NCI-H69 (cell line): ENCODE measurements at places on chromosomes 6 and 20.
A peak's percentile ranks its signal among the peaks of the same experiment; 100 is the strongest.

GRCh38 chr20:21209668-21210067 is 83.8 kb downstream of the KIZ start:
- DNase-seq: no peak

DNA sequence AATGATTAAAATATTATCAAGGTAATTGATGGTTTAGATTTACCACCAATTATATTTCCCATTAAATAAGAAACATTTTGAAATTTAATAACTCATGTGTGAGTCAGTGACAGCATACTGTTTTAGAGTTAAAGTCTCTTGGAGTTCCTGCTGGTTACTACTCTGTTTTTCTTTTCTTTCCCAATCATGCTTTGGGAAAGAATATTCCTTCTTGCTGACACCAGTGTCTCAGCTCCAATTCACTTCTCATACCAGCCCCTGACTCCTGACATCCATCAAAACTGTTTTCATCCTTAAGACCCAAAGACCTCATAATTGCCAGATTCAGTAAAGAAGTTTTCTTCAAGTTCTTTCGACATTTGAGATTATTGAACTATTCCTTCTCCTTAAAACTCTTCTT is 50.3 kb downstream of the AIG1 start:
- no peak for DNase-seq

DNA sequence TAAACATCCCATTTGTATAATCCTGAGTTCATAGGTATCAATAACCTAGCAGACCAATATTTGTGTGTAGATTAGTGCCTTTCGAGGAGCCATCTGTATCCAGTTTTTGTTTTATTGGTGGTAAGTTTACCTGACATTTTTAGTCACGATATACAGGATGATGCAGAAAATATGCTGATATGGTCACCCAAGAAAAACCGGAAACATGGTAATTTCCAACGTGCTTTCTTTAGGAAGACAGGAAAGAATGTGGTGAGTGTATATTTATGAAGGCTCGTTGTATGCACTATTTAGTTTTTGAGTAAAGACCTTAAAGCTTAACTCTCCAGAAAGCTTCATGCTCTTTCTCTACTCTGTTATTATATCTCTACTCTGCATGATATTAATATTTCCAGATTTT is 180.2 kb upstream of the PHACTR1 start:
- DNase-seq: no peak

DNA sequence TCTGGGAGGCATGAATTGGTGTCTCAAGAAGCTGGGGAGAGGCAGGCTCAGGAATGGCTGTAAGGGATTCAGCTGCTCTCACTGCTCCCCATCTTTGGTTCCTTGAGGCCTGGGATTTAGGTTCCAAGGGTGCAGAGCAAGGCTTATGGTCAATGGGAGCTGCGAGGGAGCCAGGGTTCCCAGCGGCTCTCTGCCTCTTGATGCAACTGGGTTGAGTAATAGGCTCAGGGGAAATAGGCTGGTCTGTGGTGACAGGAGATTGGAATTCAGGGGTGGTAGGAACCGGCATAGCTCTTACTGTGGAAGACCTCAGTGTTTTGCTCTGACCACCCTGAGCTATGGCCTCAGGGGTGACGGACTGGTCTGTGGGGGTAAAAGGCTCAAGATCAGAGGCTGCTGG is 13.0 kb upstream of the NRM start:
- no peak for DNase-seq

- no peak for DNase-seq
Observed at GRCh38 chr20:38835792-38836191, 30.3 kb downstream of the PPP1R16B start.

DNA sequence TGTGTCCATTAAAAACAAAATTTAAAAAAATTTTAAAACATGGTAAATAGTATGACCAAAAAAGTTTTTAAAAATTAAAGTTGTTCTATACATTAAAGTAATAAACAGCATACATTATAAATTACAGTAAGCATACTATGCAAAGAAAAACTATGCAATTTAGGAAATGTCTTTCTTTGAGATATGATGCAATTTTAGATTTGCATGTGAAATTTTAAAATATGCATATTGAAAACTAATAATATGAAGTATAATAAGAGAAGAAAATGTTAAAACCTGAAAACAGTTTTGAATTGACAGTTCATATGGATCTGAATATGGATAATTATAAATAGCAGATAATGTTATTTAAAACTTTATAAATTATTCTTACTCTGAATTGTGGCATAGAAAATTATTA is 43.1 kb downstream of the ASCC3 start:
- DNase-seq: no peak

DNA sequence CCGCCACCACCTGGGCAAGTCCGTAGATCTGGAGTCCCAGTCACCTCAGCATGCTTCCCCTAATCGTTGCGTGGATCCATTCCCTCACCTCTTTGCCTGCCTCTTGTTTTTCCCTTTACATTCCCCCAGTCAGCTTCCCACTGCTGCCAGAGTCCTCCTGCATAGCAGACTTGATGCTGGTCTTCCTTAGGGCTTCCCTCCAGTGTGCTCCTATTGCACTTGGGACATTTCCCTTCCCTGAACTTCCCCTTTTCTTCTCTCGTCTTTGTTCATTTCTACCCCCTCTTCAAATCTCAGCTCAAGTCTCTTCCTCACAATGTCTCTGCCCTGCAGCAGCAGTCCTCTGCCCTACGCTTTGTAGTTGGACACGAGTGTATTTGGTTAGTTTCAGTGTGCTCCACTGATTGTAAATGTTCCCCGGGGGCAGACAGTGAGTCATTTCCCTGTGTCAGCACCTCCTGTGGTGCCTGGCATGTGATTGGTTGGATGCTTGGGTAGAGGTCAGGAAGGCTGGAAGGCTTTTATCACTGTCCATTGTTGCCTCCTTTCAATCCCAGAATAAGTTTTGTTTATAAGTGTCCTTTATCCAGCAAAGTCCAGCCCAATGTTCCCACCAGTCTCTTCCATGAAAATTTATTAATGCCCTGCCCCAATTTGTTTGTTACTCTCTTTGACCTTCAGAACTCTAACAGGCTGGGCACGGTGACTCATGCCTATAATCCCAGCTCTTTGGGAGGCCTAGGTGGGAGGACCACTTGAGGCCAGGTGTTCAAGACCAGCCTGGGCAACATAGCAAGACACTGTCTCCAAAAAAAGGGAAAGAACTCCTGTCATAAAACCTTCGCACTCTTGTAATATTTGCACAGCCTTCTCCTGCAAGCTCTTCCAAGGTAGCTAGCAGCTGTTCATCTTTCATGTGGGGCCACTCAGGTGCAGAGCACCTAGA is 38.3 kb downstream of the FAM120B start:
- peak; percentile 93 for DNase-seq

DNA sequence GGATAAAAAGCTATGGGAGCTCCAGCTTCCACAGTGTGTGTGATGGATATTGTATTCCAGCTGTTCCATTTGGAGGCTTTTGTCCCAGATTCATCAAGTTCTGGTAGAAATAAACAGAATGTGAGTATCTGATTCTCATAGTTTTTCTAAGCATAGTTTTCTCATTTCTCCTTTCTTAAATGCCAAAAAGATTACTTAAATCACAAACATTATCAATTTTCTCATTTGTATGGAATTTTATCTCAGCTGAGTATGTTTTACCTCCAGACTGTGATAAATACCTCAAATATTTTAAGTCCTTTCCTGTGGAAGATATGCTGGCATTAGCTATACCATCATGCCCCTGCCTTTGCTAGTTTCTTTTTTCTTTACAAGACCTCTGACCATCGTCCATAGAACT is 767.3 kb downstream of the TFAP2A start:
- no peak for DNase-seq

GRCh38 chr20:34951252-34951651 is 4.4 kb downstream of the GSS start:
- peak; percentile 77 for DNase-seq

DNA sequence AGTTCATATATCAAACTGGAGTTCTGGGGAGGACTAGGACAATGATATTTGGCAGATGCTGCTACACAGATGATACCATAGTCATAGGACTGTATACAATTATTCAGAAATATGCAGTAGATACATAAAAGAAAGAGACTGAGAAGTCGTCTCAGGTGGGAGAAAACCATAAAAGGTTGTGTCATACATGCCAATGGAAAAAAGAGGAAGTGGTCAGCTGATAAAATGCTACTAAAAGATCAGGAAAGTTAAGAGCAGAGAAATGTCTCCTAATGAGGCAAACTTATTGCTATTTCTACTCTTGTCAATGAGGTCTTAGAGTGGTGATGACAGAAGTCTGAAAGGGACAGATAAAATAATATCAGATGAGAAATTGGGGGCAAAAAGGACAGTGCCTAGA is 407.6 kb downstream of the COL12A1 start:
- no peak for DNase-seq

- DNase-seq: peak; percentile 74
Observed at GRCh38 chr6:153023977-153024708, 21.6 kb upstream of the MTRF1L start.

- no peak for DNase-seq
Observed at GRCh38 chr6:10595731-10596664, 74.8 kb downstream of the GCNT2 start.

- no peak for DNase-seq
Observed at GRCh38 chr6:31767096-31767645, 4.7 kb downstream of the SAPCD1 start.

DNA sequence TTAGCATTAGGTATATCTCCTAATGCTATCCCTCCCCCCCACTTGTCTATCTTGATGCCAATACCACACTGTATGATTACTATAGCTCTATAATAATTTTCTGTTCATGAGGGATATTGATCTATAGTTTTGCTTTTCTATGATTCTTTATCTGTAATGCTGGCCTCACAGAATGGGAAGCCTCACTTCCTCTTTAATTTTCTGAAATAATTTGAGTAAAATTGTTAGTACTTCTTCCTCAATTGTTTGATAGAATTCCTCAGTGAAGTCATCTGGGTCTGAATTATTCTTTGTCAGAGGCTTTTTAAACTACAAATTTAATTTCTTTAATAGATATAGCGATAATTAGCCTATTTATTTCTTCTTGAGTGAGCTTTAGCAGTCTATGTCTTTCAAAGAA is 31.2 kb downstream of the SIRPD start:
- no peak for DNase-seq

DNA sequence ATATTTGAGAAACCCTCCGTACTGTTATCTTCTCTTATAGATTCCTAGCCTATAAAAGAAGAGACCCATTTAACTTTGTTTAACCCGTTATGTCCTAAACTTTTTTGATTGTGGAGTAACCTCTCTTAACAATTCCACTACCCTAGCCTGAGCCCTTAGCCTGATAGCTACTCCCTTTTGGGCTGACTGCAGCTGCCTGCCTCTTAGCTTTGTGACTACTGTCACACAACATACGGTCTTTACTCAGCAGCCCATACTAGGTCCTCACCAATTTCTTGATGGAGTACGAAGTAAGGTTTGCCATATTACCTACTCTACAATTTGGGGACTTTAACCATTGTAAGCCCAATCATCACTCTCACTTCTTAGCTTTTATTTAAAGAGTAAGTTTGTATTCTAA is 72.7 kb downstream of the QRSL1 start:
- peak; percentile 65 for DNase-seq
